ENCODE measurements at places on chromosomes 1 and 21. TPM values are rescaled to one million over a fixed set of nuclear protein-coding genes. Genes with fewer than 3 reads are reported as not detected.

DNA sequence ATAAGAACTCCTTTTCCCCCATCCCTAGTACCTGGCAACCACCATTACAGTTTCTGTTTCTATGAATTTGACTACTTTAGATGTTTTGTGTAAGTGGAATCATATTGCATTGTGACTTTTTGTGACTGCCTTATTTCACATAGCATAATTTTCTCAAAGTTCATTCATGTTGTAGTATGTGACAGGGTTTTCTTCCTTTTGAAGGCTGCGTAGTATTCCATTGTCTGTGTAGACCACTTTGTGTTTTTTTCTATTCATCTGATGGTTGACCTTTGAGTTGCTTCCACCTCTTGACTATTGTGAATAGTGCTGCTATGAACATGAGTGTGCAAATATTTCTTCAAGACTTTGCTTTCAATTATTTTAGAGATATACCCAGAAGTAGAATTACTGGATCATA lies 225.8 kb upstream of the L1TD1 start:
- no peaks in the 10 kb centered on the region for H3K36me3 ChIP-seq
- DNase-seq: no peak
- H3K27me3 ChIP-seq: no peaks in the 10 kb centered on the region
- no peak overlapping the region for H3K27ac ChIP-seq
- H3K4me3 ChIP-seq: no peak overlapping the region

GRCh38 chr21:35016071-35016470 lies 33.0 kb downstream of the RUNX1 start:
- no peak for DNase-seq
- H3K4me1 ChIP-seq: peaks cover 73% of the 10 kb centered on the region
- H3K27me3 ChIP-seq: no peaks in the 10 kb centered on the region
- H3K27ac ChIP-seq: no peak overlapping the region
- H3K4me3 ChIP-seq: no peak overlapping the region

RHD gene
- total RNA-seq: 0.61 TPM

DNA sequence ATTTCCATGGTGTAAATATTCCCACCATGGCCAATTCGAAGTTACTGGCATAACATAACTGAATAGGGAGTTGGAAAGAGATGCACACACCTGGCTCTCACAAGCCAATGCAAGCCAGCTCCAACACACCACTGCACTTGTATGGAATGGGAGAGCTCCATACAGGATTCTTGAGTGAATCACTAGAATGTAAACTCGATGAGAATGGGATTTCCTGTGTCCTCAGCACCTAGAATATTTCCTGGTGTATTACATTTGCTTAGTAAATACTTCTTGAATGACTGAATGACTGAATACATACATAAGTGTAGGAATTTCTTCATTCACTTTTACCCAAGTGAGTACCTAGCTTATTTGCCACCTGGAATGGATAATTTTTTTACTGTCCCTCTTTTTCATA lies 16.2 kb upstream of the PPIE start:
- H3K4me3 ChIP-seq: no peak overlapping the region
- no peaks in the 10 kb centered on the region for H3K36me3 ChIP-seq
- H3K4me1 ChIP-seq: no peaks in the 10 kb centered on the region
- H3K27me3 ChIP-seq: peaks cover 6% of the 10 kb centered on the region
- no peak for DNase-seq
- no peak overlapping the region for H3K27ac ChIP-seq

DNA sequence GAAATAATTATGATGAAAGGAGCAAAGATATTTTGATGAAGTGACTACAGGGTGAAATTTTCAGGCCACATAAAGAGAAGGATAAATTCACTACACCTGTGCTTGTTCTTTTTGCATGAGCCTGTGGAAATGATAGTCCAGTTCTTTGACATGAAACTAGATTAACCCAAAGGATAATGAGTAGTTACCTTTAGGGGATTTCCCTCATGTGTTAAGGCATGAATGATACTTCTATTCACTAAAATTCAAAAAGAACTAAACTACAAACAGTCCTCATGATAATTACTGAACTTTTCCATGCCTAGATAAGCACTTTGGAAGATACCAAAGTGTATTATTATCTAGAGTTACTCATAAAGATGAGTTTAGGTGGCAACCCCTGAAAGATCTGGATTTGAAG lies 244.3 kb downstream of the PTPRC start:
- H3K27me3 ChIP-seq: no peaks in the 10 kb centered on the region
- no peak overlapping the region for H3K27ac ChIP-seq
- no peak overlapping the region for H3K4me3 ChIP-seq
- DNase-seq: no peak

LEMD1 gene
- total RNA-seq: 0.24 TPM

GRCh38 chr1:222543817-222544216 lies 4.1 kb downstream of the HHIPL2 start:
- DNase-seq: no peak
- H3K27me3 ChIP-seq: peaks cover 14% of the 10 kb centered on the region
- no peaks in the 10 kb centered on the region for H3K36me3 ChIP-seq
- no peak overlapping the region for H3K4me3 ChIP-seq
- no peaks in the 10 kb centered on the region for H3K4me1 ChIP-seq

CCDC24 gene
- total RNA-seq: 2.1 TPM

DNA sequence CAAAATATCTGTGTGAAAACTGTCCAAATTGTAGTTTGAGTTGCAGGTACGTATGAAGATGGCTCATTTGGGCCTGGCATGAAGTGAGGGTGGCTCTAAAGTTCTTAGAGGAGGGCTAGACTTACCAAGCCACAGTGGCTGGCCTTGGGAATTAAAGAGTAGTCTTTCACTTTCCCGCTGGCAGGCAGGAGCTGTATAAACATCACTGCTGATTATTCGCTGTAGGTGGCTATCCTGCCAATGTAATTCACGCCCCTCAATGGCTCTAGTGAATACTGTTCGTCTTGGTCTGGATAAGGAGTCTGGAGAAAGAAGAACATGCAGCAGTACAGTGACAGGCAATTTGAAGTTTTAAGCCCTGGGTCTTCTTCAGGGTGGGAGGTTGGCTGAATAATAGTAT lies 31.0 kb downstream of the UROD start:
- no peak for DNase-seq
- no peak overlapping the region for H3K4me3 ChIP-seq
- no peaks in the 10 kb centered on the region for H3K36me3 ChIP-seq
- H3K27ac ChIP-seq: no peak overlapping the region

DNA sequence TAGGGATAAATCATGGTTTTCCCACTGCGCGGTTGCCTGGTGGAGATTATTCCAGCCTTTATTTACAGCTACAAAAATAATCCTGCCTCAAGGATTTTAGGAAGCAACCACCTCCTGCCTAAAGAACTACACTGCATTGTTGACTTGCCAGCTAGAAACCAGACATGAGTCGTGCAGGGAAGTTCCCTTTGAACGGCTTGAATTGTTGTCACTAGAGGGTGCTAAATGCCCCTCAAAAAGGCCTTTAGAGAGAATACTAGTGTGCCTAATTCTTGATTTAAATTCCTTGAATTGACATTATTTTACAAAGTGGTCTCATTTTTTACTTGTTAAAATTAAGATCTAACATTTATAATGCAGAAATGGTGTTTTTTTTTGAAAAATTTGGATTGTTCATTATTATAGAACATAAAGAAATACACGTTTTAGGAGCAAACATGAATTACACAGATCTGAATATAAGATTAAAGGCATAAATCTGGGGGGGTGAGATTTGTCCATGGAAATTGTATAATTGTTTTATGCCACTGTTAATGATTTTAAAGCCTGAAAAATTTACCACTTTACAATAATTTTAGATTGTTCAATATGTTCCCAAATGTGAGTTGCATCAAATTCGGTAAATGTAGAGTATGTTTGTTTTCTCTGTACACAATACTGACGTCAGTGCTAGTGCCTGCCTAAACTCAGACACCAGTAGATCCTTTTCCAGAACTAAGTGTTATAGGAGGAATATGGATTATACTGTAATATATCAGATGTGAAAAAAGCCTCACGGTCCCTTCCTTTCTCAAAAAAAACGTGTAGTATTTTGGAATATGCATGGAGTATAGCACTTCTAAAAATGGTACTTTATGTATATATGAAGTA lies 7.6 kb upstream of the ERG start:
- no peak overlapping the region for H3K4me3 ChIP-seq
- no peak overlapping the region for H3K27ac ChIP-seq
- peak; percentile 62 for DNase-seq

GRCh38 chr1:112357467-112357866 lies 38.5 kb upstream of the CTTNBP2NL start:
- no peak overlapping the region for H3K4me3 ChIP-seq
- DNase-seq: no peak
- peaks cover 7% of the 10 kb centered on the region for H3K27me3 ChIP-seq
- no peak overlapping the region for H3K27ac ChIP-seq
- no peaks in the 10 kb centered on the region for H3K4me1 ChIP-seq

DNA sequence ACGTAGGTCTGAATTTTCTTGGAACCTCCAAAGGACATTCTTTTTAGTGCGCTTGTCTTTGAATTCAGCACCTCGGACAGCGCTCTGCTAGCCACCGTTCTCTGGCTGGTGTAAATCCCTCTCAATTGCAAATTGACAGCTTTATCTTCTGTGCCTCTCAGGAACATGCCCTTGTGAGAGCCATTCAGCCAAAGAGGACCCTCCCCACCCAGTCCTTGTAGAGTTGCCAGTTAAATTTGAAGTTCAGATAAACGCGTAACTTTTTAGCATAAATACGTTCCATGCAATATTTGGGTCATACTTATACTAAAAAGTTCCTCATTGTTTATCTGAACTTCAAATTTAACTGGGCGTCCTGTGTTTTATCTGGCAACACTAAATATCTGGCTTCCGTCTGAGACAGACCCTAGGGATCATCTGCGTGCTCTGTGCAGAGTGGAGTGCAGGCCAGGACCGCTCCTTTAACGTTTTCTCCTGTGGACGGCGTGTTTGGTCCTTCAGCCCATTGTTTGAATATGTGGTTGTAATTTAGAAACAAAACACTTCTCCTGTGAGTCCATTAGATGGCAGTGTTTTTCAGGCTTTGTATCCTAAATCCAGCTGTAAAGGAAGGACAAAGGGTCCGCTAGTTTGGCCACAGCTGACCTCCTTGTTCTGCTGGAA lies 7.0 kb downstream of the KCNAB2 start:
- H3K4me1 ChIP-seq: no peaks in the 10 kb centered on the region
- no peak overlapping the region for H3K27ac ChIP-seq
- peak; percentile 77 for DNase-seq
- no peaks in the 10 kb centered on the region for H3K27me3 ChIP-seq

LAMC2 gene
- 8.2 TPM for total RNA-seq

- H3K27me3 ChIP-seq: peaks cover 26% of the 10 kb centered on the region
- H3K27ac ChIP-seq: no peak overlapping the region
- H3K4me3 ChIP-seq: no peak overlapping the region
- no peak for DNase-seq
- H3K36me3 ChIP-seq: no peaks in the 10 kb centered on the region
Observed at GRCh38 chr1:3009021-3009420, 12.2 kb upstream of the ACTRT2 start.

KCNJ9 gene
- 0.05 TPM for total RNA-seq

PDE9A gene
- 8.2 TPM for total RNA-seq

FAM3B gene
- total RNA-seq: 13.2 TPM

DARS2 gene
- 14.4 TPM for total RNA-seq

DNA sequence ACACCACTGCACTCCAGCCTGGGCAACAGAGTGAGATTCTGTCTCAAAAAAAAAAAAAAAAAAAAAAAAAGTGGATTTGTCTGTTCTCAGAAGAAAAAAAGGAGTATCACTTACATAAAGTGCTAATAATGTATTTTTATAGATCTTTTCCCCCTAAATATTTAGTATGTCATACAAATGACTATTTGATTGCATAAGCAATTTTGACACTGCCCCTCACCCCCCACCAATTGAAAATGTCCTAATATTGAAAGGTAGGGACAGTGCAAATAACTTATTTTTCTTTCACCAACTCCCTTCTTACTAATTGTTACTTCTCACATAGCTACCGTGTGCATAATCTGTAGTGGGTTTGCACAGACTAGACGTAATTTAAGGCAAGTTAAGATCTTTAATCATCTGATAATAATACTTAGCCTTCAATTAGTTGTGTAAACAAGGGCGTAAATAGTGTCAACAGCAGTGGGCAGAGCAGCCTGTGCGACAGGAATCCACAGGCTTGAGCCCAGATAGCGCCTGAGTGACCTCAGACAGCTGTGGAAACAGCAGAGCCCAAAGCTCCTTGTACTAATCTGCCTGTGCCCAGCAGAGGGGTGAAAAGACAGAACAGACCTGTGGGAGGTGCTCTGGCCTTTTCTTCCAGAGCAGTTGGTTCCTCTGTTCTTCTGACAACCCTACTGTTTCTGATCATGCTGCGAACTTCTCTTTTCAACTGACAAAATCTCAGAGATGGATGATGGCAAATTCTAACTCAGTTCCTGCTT lies 4.5 kb upstream of the IER5 start:
- no peaks in the 10 kb centered on the region for H3K36me3 ChIP-seq
- H3K27me3 ChIP-seq: no peaks in the 10 kb centered on the region
- no peak overlapping the region for H3K4me3 ChIP-seq
- peaks cover 4% of the 10 kb centered on the region for H3K4me1 ChIP-seq

TBX19 gene
- 0.76 TPM for total RNA-seq

DNA sequence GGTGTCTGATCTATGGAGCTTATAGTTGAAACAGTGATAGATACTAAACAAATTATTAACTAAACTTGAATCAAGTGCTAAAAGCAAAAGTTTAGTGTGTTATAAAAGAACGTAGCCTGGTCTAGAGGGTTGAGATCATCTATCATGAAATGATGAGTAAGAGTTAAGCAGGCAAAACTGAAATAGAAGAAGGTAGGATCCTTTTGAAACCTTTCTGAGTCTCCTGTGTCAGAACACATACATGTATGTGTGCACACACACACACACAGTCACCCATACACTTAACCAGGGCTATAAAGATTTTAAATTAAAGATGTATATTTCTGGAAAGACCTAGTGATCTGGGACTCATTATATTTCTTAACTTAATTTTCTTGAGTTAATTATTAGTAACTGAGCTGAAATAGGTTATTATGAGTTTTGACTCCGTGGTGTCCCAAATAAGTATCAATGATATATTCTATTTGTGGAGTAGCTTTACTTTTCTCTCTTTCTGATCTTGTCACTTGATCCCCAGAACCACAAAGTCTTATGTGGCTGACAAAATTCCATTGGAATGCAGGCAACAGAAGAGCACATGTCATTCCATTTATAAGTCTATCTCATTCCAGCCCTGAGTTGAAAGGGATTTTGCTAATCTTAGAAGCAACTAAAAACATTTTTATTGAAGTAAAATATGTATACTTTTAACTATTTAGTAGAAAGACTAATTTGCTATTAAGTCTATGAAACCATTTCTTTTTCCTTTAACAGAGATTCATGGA lies 70.7 kb downstream of the PRRX1 start:
- no peaks in the 10 kb centered on the region for H3K4me1 ChIP-seq
- no peak overlapping the region for H3K27ac ChIP-seq
- DNase-seq: no peak

TMEM69 gene
- total RNA-seq: 26.9 TPM

WLS gene
- 9.9 TPM for total RNA-seq

GJC2 gene
- total RNA-seq: 1.5 TPM

Measured in thymus (tissue), 14 donors.